ENCODE measurements at places on chromosomes 6 and 20.
A peak's percentile ranks its signal among the peaks of the same experiment; 100 is the strongest.

GRCh38 chr6:16933532-16933931 lies 168.3 kb upstream of the STMND1 start:
- no peak for DNase-seq

- no peak for DNase-seq
Measured at GRCh38 chr6:140441256-140441655, 1066.8 kb upstream of the CITED2 start.

DNA sequence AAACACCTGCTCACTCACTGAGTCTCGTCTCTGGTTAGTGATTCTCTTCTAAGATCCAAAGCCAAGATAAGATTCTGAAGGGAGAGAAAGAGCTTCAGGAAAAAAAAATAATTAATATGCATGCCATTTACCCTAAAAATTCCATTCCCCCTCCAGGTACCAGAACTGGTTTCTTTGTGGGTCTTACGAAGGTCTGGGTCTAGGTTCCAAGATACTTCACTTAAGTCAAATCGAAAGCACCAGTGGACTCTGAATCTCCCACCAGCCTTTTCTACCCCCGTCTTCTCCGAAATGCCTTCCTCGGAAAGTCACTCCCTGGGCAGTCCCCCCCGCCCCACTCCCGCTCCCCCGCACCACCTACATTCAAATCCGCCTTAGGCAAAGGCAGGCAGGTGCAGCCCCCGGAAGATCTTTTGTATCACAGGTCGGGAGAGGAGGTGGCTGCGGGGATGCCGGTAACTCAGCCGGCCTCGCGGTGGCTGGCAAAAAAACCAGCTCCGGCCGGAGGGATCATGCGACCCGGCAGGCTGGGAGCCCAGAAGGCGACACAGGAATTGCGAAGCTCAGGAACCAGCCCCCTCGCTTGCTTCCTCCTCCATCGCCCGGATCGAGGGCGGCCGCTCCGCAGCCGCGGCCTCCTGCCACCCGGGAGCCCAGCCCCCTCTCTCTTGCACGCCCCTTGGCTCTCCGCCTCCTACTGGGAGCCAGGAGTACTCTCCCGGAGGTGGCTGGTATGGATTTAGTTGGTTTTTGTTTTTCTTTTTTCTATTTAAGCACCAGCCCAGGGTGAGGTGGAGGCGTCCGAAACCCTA lies at the start of gene BCL2L1:
TSS of gene BCL2L1 (minus strand) at position 612 of the 812 bp plus-strand sequence. CDS start 650 bp downstream, outside the sequence.
- DNase-seq = peak; percentile 87

- no peak for DNase-seq
Measured at GRCh38 chr6:105151644-105152043, 28.2 kb downstream of the POPDC3 start.

DNA sequence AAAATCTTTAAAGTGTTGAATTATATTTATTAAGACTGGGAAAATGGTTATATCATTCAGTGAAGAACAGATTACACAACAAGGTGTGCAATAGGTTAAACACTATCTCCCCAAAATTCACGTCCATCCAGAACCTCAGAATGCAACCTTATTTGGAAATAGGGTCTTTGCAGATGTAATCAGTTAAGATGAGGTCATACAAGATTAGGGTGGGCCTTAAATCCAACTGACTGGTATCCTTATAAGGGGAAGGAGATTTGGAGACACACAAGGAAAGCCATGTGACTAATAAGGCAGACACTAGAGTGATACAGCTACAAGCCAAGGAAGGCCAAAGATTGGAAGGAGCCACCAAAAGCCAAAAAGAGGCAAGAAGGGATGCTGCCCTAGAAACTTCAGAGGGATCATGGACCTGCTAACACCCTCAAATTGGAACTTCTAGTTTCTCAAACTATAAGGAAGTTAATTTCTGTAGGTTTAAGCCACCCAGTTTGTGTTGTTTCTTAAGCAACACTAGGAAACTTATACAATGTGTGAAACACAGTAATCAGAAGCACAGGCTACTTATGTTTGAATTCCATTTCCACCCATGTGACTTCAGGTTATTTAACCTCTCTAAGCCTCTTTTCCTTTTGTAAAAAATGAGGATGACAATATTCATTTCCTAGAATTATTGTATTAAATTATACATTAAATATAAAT lies 16.9 kb downstream of the ILRUN start:
- no peak for DNase-seq

GRCh38 chr6:83860359-83860755 lies 868 bp downstream of the CYB5R4 start:
- DNase-seq = no peak

GRCh38 chr6:168415098-168415992 lies 25.6 kb upstream of the SMOC2 start:
- DNase-seq = no peak

- no peak for DNase-seq
Measured at GRCh38 chr6:109313139-109313538, 69.1 kb downstream of the CD164 start.

GRCh38 chr6:63496361-63496804 lies 75.9 kb upstream of the LOC128125822 start:
- DNase-seq = no peak

GRCh38 chr20:2873747-2874041 lies 413 bp downstream of the PTPRA start:
- DNase-seq = peak; percentile 17

- no peak for DNase-seq
Measured at GRCh38 chr6:56222499-56222898, 24.9 kb downstream of the COL21A1 start.

DNA sequence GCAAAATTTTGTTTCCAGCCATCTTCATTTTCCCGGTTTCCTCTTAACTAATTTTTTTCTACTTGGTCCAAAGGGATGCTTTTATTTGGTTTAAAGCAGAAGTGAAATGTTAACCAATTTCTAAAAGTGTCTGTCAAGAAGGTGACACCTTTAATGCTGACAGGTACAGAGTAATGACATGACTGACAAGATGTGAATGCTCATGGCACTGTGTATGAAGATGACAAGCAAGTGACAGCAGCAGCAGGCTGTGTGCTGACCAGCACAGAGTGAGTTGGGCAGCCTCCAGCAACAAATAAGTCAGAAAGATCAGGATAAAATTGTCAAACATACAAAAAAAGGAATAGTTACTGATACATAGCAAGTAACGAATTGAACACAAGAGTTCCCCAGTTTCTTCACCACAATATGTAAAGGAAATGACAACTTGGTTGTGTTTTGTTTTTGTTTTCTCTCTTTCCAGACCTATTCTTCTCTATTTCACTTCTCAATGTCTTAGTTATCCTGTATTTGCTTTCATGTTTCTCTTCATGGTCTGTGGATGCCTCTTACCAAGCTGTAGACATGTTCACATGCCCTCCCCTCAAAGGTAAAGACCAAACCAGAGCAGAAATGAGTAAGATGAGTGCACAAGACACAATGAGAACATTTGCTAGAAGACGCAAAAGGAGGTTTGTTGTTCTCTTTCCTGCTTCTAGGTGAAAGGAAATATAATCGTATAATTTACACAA lies 174.9 kb downstream of the FRK start:
- DNase-seq = no peak

- DNase-seq = no peak
Measured at GRCh38 chr20:9490631-9491030, 23.8 kb upstream of the LAMP5 start.

DNA sequence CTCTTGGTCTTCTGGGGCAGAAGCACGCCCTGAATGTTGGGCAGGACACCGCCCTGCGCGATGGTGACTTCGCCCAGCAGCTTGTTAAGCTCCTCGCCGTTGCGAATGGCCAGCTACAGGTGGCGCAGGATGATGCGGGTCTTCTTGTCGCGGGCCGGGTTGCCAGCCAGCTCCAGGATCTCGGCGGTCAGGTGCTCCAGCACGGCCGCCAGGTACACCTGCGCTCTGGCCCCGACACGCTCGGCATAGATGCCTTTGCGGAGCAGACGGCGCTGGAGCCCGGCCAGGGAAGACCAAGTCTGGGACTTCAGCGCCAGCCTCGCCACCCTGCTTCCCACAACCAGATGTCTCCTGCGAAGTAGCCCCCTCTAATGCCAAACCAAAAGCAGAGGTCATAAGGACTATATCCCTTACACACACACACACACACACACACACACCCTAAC lies 8.0 kb upstream of the SLC17A3 start:
- no peak for DNase-seq

GRCh38 chr6:167564416-167565250 lies 239.7 kb downstream of the TTLL2 start:
- no peak for DNase-seq

DNA sequence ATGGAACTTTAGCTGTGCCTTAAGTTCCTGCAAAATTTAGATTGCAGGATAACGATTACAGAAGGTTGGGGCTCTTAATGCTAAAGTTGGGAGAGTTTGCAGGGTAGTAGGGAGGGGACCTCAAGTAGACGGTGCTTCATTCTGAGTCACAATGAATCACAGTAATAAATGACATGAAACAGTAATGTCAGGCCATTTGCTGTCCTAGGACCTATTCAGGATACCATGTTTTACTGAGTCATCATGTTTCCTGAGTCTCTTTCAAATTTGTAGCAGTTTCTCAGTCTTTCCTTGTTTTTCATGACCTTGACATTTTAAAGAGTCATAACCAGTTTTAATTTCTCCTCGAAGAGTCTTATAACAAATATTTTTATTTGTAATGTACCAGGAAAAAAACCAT lies 406.9 kb upstream of the MAP3K7 start:
- no peak for DNase-seq

- no peak for DNase-seq
Measured at GRCh38 chr6:163348789-163349680, 65.5 kb upstream of the QKI start.

GRCh38 chr6:69933239-69933638 lies 66.9 kb downstream of the COL19A1 start:
- DNase-seq = no peak

DNA sequence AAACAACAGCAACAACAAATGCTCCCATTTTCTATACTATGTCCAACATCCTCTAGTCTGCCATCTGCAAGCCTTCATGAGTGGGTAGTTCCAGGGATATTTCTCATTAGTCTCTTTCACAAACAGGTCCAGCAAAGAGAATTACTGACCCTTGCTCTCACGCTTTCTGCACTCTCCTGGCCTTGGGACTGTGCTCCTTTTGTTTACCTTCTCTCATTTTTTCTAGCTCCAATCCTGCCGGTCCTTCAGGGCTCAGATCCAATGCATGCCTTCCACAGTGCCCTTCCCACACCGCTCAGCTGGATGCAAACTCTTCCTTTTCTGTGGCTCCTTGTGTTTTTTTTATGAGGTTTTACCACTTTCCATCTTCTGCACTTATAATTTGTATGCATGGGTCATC lies 47.2 kb downstream of the ADTRP start:
- DNase-seq = no peak

DNA sequence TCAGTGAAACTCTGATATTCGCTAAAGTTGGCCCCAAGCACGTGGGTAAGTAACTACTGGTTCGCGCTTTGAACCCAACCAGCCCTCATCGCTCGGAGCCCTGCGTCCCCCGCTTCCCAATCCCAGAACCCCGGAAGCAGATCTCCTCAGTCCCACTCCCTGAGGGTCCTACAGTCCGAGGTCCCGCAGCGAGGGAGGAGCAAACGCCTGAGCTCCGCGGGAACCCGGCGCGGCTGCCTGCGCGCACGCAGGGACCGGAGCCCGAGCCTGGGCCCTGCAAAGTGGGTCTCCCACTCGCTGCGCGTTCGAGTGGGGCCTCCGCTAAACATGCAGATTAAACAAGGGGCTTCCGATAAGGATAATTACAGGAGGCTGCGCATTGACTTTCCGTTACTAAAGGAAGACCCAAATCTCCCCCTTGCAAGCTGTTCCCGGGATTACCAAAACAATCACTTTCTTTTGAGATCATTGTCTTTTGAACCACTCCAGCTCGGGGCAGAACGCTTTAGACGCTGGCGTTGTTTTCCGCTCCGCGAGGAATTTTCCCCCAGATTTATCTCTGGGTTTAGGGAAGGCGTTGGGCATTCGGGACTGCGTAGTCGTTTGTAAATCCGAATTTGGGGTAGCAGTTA lies 1.3 kb upstream of the VSX1 start:
- no peak for DNase-seq

- no peak for DNase-seq
Measured at GRCh38 chr6:12265791-12266190, 24.4 kb upstream of the EDN1 start.

GRCh38 chr20:45866454-45866853 lies 9.0 kb downstream of the ZSWIM3 start:
- no peak for DNase-seq

DNA sequence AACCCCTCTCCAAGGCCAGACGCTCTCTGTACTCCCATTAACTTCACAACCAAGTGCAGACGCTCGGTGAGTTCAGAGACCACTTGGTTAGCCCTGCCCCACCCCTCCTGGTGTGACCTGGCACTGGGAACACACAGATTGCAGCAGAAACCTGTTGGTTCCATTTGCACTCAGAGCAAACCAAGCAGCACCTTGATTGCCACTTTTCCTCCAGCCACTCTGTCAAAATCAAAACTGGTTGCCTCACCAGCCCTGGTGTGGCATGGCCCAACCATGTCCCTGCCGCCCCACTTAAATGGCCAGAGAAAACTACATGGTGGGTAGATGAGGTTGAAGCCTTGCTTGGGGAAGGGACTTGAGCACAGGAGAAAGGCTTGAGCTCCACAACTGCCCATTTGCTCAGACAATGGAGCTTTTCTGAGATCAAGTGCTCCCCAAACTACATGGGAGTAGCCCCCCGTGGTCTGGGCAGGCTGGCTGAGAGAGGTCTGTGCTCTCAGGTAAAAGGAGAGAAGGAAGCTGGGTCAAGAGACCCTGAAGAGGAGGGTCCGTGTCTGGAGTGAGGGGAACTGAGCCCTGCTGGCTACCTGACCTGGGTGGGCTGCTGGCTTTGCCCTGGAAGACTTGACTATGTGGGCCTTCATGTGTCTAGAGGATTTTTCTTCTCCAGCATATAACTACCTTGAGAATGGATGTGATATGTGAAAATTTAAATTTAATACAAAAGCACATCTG lies 43.4 kb downstream of the PLCG1 start:
- no peak for DNase-seq

DNA sequence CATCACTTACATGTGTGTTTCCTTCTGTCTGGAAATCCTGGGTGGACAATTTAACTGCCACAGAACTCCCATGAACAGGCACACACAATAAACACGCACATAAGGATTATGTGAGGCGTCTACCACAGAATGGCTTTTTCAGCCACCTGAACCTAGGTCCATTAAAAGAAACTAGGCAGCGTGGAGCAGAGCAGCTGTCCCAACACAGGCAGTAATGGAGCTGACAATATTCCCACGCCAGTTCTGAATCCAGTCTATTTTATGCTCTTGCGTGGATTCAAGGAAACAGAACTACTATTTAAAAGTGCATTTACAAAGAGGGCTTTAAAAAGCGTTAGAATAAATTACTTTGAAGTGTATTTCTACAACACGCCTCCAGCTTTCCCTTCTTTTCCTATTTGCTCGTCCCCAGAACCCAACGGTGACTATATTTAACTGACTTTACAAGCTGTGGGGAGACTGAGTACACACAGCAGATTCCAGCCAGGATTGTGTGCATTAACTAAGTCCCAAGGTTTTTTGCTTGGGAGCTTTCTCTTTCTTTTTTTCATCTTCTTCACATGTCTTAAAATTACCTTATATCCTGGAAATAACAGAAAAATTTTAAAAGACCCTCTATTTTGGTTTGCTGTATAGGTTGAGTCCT lies 95.9 kb downstream of the GMDS start:
- DNase-seq = no peak

- DNase-seq = no peak
Measured at GRCh38 chr20:61929971-61930666, 135.6 kb downstream of the TAF4 start.

- DNase-seq = no peak
Measured at GRCh38 chr6:147808640-147809039, 300.1 kb downstream of the SAMD5 start.

All from stimulated activated CD8-positive, alpha-beta memory T cell treated with anti-CD3 and anti-CD28 coated beads, Interleukin-7, amount 100 ng/mL, for 4 hours (primary cell).